ENCODE measurements at places on chromosomes 5 and 9.

DNA sequence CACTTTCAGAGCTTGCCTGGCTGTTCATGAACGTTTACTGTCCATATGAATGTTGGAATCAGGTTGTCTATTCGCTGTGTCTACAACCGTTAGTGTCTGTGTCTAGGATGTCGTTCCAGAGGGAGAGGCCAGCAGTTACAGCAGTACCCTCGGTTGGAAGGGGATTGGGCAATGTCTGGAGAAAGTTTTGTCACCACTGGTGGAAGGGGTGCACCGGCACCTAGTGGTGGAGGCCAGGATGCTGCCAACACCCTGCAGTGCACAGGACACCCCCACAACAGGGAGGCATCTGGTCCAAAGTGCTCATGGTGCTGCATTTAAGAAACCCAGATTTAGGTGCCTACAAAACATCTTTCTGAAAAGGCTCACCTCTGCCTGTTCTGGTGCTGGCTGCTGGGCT lies 220.7 kb downstream of the FANCC start:
- DNase-seq = no peak

- DNase-seq = no peak
Observed at GRCh38 chr9:88302579-88303324, 85.5 kb upstream of the SPIN1 start.

GRCh38 chr5:150765799-150766169 lies 7.0 kb upstream of the DCTN4 start:
- DNase-seq = peak; percentile 52

DNA sequence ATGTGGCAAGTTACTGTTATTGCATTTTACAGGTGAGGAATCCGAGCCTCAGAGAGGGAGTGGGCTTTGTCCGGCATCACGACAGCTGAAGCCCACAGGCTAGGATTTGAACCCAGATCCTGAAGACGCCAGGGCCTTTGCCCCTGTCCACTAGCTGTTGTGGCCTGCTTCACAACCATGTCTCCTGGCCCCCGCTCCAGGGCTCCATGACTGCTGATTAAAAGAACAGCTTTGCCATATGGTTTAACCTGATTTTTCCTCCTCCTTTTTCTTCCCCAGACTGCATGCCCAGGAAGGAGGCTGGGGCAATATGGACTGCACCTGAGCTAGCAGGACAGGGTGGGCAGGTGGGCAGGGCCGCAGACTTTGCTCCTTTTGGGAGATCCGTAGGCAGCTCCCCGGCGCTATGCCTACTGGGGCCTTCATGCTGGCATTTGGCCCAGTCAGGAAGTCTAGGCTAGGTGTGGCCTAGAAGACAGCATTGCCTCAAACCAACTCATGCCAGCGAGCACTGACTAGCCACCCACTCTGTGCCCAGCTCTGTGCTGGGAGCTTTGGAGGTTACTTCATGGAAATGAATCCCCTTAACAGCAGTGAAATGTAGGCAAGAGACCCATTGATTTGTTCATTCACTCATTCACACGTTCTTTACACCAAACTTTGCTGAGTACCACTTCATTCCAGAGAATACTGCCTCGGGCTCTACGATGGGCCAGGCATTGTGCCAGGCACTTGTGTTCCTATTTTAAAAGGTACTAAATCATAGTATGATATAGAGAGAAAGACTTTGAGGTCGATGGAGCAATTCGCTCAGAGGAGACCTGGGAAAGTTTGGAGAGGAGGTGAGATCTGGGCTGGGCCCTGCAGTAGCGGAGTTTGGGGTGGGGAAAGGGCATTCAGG lies 94.3 kb upstream of the CPEB4 start:
- no peak for DNase-seq

DNA sequence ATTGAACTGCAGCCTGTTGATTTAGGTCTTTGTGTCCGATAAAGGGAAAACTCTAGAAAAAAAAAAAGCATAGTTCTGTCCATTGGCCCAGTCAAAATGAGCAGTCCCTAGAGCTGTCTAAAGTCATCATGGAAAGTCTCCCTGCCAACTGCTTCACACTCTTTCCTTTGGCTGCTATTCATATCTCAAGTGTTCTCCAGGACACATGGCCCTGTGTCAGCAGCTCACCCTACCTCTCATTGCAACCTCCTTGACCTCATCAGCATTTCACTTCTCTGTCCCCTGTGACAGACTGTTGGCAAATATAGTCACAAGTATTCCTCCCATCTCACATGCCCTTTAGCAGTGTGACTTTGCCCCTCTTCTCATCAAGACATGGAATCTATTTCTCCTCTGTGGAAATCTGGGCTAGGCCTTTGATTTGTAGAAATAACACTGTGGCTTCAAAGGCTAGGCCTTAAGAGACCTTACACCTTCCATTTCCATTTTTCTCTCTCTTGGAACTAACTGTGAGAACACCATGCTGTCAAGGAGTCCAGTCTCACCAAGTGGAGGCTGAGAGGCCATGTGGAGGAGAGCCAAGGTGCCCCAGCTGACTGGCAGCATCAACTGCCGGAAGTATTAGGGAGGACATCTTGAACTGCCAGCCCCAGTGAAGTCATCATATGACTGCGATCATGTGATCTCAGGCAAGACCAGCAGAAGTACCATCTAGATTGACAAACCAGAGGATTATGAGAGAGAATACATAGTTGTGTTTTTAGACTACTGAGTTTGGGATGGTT lies 149.4 kb upstream of the TARS1 start:
- no peak for DNase-seq

- DNase-seq = no peak
Observed at GRCh38 chr5:1336749-1337488, 8.0 kb downstream of the CLPTM1L start.

DNA sequence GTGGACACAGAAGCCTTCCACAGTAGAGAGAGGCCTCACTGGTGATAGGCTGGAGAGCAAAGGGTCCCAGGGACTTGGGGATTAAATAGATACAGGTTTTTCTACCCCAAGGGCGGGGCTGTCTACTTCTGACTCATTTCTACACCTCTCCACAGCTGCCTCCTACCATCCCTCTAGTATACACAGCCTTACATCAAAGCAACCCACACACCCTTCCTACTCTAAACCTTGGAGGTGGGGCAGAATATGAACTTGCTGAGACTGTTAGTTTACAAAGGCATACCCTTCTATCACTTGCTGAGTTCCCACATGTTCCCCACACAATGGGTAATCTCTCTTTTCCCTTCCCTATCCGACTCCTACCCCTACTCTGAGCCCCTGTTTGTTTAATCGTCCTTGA lies 19.9 kb upstream of the PCA3 start:
- no peak for DNase-seq

DNA sequence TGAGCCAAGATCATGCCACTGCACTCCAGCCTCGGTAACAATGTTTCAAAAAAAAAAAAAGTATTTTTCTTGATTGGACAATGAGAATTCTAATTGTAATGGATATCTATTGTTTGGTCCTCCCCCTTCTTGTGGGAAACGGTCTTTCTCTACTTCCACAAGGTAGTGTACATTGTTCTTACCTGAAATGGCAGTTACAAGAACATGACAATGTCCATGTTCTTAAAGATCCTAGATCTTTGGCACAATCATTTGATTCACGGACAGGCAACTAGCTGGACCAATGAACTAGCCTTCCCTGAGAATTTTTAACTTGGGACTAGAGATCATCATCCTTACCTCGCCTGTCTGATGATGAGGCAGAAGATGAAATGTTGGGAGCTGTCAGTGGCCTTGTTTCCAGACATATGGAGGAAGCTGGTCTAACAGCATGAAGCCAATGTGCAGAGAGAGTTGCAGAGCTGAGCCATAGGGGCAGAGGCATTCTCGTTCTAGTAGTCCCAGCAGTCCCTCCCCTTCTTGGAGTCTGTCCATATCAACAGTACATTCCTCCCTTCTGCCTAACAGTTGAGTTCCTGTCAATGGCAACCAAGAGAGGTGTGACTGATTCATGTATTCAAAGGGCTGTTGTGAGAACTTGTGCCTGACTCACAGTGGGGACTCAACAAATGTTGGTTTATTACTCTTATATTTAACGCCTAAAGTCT lies 2.1 kb upstream of the MARCHF6 start:
- DNase-seq = no peak

- DNase-seq = no peak
Observed at GRCh38 chr5:30968971-30969370, 224.5 kb upstream of the CDH6 start.

Measured in AML-193 (cell line).